ENCODE measurements at places on chromosomes 7 and 10.

GRCh38 chr10:119761106-119761505, 35.3 kb downstream of the INPP5F start:
- no peak for DNase-seq

DNA sequence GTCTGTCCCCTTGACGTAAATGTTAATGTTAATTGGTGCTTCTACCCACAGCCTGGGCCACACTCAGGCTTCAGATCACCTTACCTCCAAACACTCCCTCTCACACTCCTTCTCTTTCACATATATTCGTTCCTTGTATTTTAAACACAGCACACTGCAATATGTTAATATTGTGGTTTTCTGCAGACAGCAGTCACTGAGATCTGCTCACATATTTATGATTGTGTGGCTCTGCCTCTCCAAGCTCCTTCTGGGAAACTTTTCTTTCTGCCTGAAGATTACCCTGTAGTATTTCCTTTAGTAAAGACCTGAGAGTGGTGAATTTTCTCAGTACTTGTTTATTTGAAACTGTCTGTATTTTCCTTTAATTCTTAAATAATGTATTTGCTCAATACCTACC, 104.7 kb downstream of the VWC2 start:
- DNase-seq: no peak

GRCh38 chr10:32582946-32583345, 137.0 kb downstream of the CCDC7 start:
- DNase-seq: no peak

DNA sequence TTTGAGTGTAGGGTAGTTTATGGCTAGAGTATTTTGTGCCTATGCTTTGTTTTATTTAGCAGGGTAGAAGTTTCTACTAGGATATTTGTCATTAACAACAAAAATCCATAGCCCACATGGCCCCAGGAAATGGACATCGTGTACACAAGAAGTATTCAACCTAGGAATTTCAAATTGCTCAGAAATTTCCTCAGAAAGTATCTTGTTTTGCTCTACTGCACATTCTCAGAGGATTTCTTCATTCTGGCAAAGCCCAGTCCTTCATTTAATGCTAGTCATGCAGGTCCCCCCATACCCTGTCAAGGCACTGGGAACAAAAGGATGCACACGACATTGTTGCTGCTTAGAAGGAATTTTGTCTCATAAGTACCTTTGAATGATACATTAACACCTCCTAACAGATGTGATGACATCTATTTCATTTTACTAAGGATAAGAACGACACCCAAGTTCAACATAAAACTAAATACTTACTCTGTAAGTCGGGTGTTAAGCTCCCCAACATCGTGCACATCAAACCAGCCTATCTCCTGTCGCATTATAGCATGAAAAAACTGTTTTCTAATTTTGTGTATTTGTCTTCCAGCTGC, 34.3 kb downstream of the ABCB1 start:
- no peak for DNase-seq

GRCh38 chr10:86018735-86019058, 347.9 kb downstream of the GRID1 start:
- no peak for DNase-seq

DNA sequence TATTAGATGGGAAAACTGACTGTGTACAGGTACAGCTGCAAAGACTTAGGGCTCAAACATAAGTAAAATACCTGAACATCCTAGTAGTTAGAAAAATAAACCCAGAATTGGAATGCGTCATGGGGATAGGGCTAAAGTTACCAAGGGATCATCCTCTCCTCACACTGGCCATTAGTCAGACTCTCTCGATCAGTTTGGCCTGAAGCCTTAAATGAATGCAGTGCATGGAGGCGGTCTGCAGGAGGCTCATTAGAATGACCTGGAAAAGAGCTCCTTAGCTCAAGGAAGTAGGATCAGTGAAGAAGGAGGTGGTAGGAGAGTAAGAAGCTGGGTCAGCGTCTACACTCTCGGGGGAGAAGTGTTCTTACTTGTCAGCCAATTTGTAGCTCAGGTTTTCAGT, 35.3 kb downstream of the DENND2A start:
- DNase-seq: no peak

GRCh38 chr10:96380821-96381220, 22.0 kb upstream of the OPALIN start:
- no peak for DNase-seq

GRCh38 chr10:34474009-34474376, 341.1 kb downstream of the PARD3 start:
- DNase-seq: no peak

- no peak for DNase-seq
Observed at GRCh38 chr7:1981201-1981877, 251.4 kb downstream of the MAD1L1 start.
